ENCODE measurements at places on chromosomes 6 and 20.
A peak's percentile ranks its signal among the peaks of the same experiment; 100 is the strongest.

DNA sequence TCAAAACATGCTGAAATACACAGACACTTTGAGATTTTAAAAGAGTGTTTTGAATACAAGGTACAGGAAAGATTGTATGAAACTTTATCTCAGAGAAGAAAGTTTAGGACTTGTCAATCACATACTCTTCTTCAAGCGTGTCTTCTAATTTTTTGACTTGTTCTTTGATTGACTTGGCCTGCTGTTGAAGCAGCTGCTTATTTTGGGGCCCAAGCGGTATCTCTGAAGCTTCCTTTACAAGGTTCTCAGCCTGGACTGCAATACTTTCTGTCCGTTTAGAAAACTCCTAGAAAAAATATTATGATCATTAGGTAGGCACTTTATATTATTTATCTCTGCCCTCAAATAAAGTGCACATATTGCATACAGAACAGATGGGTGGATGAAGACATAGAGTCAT is 201.3 kb downstream of the SYNE1 start:
- DNase-seq: no peak

GRCh38 chr20:25865715-25866656 is 169.3 kb upstream of the ZNF337 start:
- DNase-seq: peak; percentile 81

- DNase-seq: no peak
Measured at GRCh38 chr6:85675030-85675819, 32.5 kb upstream of the SYNCRIP start.

DNA sequence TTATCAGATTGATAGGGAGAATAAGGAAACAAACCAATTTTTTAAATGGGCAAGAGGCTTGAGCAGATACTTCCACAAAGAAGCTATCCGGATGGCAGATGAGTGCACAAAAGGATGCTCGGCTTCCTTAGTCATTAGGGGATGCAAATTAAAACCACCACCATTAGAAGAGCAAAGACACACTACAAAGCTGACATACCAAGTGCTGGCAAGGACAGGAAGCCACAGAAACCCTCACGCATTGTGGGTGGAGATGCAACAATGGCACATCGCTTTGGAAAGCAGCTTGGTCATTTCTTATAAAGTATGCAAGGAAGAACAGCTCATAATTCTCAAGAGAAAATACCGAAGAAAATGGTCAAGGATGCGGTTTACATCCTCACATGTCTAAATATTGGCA is 19.8 kb downstream of the BFSP1 start:
- DNase-seq: no peak

- no peak for DNase-seq
Measured at GRCh38 chr6:123965894-123966293, 162.2 kb downstream of the NKAIN2 start.

GRCh38 chr20:41247523-41248367 is 69.8 kb downstream of the ZHX3 start:
- DNase-seq: no peak

DNA sequence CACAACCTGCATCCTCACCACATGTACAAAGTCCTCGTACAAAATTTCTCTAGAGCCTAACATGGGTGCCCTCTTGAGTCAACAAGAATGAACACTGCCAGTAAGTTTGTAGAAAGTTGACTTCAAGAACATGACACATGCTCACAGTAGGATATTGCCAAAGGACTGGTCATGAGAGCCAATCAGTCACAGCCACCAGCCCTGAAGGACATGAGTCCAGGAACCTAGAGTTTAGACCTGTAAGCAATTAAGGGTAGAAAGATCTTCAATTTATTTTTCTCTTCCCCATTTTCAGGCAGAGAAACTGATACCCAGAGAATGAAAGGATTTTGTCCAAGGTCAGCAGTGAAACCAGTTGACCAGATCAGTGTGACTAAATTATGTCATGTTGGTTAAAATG is 96.1 kb downstream of the MAFB start:
- no peak for DNase-seq

GRCh38 chr6:134593442-134593841 is 275.5 kb upstream of the SGK1 start:
- no peak for DNase-seq
